ENCODE measurements at places on chromosomes 6 and 20.

- DNase-seq = no peak
Observed at GRCh38 chr20:56461576-56461975, 6.9 kb upstream of the RTF2 start.

GRCh38 chr6:81744131-81744530, 8.3 kb downstream of the TENT5A start:
- DNase-seq = no peak

DNA sequence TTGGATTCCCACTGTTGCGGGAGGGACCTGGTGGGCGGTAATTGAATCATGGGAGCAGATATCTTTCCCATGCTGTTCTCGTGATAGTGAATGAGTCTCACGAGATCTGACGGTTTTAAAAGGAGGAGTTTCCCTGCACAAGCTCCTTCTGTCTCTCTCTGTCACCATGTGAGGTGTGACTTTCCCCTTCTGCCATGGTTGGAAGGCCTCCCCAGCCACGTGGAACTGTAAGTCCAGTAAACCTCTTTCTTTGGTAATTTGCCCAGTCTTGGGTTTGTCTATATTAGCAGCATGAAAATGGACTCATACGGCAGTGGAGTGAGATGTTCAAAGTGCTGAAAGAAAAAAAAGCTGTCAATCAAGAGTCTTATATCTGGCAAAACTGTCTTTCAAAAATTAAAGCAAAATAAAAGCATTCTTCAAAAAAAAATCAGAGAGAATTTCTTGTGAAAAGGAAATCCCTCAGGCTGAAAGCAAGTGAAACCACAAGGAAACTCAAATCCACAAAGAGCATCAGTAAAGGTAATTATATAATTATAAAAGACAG, 15.5 kb upstream of the KIF25 start:
- DNase-seq = no peak

DNA sequence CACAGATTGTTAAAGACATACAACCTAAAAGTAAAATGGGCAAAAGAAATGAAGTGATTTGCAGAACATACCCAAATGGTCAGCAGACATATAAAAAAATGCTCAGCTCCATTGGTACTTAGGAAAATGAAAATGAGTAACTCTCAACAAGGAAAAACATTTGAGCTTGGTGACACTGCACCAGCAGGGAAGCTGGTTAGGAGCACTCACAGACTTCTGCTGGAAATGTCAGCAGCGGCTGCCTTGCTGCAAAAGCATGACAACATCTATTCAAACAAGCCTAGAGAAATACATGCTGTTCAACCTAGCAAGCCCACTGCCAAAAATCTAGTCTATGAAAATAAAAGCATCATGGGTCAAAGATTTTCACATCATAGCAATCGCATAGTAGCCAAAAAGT, 99.0 kb upstream of the FOXQ1 start:
- no peak for DNase-seq

- no peak for DNase-seq
Observed at GRCh38 chr20:62141397-62142251, 1.6 kb downstream of the PSMA7 start.

- no peak for DNase-seq
Observed at GRCh38 chr6:110944681-110945151, 13.8 kb upstream of the GTF3C6 start.

- DNase-seq = no peak
Observed at GRCh38 chr6:110864824-110865223, 9.8 kb upstream of the AMD1 start.

DNA sequence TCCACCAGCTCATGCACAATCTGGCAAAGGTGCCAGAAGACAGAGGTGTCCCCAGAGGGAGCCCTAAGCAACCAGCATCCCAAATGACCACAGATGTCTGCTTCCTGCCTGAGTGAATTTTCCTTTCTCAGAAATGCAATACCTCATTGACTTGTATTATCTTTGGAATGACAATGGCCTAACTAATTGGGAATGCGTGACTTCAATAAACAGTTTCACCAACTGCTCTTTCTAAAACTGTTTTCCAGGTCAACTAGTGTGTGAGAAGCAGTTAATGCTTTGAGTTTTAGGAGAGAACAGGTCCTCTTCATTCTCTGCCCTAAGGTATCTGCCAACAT, 108.9 kb upstream of the SNX9 start:
- no peak for DNase-seq

DNA sequence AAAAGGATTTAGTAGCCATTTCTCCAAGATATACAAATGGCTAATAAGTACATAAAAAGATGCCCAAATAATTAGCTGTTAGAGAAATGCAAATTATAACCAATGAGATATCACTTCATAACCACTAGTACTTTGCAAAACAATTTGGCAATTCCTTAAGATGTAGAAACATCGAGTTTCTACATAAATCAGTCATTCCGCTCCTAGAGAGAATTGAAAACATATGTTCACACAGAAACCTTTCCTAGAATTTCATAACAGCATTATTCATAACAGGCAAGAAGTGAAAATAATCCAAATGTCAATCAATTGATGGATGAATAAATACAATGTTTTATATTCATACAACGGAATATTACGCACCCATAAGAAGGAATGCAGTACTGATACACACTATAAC, 20.5 kb upstream of the NT5E start:
- DNase-seq = no peak

- DNase-seq = no peak
Observed at GRCh38 chr6:31265926-31266325, 6.0 kb downstream of the HLA-C start.

DNA sequence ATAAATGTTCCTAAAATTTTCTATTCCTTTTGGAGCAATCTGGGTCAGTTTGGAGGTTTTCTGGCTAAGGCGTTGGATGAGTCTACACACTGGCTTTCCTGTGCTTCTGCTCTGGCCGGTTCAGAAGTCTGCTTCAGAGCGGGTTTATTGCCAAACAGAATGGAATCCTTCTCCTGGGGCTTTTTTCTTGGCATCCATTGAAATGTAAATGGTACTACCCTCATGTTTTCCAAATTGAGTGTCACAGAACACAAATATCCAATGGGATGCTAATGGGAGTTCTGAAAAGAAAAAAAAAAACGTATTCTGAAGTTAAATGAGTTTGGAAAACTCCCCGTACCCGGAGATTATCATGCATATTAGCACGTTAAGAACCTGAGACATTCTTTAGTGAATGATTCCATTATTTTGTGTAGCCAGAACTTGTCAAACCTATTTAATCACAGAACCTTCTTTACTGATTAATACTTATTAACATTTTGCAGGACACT, 930.3 kb downstream of the QKI start:
- peak; percentile 35 for DNase-seq

- DNase-seq = no peak
Observed at GRCh38 chr6:48747040-48747439, 636.0 kb upstream of the PTCHD4 start.

DNA sequence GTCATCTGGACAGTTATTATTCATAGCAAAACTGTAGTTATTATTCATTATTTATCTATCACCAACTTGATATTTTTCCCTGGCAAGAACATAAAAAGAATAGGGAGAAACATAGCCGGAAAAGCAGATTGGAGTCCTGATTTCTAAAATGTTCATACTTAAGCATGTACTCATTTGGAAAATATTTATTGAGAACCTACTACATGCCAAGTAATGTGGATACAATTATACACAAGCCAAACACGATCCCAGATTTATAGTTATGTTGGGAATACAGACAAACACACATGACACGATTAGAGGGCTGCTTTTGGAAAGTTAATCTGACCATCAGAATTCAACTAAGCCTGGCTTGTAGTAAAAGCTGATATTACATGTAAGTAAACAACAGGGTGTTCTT, 30.7 kb downstream of the ARHGAP18 start:
- DNase-seq = peak; percentile 75

DNA sequence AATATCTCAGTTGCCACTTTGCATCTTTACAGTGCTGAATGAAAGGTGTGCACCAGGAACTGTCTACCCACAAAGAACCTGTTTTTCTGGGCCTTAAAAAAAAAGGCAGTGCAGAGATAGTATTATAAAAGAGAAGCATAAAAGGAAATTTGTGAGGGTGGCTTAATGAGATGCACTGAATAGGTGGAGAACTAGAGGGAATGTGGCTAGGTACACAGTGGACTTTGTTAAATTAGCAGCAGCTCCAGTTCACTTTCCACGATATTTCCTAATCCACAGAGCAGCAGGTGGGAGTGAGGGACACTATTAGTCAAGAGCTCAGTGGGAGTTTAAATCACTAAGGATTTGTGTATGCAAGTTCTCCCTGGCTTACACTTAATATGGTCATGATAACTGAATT, 38.8 kb downstream of the MAP7 start:
- no peak for DNase-seq

DNA sequence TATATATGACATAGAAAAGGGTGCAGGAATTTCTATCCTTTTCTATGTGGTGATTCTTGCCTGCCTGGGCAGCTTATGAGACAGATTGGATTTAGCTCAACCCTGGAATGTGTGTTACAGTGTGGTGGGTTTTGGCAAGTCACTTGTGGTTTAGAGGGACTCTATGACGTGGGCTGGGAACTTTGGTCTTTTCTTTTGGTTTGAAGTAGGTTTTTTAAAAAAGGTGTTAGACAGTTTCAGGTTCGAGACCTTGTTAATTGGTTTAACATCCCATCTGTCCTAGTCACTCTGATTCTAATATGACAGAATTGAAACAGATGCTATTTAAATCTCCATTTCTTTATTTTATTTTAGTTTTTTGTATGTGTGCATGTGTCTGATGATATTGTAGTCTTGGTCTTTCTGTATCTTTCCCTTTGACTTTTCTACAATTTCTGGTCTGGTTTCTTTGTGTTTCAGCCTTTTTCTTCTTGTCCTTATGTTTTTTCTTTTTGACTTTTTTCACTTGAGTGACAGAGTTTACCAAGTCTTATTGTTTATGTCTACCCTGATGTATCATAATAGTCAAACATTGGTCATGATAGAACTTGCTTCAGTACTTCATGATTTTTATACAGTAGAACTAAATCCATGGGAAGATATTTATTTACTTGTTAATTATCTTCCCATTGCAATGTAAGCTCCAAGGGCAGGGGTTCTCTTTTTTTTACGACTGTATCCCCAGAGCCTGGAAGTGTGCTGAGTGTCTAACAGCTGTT, 174.3 kb downstream of the CDKAL1 start:
- DNase-seq = no peak

- no peak for DNase-seq
Observed at GRCh38 chr6:53635322-53635721, 30.2 kb downstream of the KLHL31 start.
